ENCODE measurements at places on chromosomes 7 and 10. TPM values are rescaled to one million over a fixed set of nuclear protein-coding genes. Genes with fewer than 3 reads are reported as not detected.

GRCh38 chr7:14341200-14341775 lies 351.8 kb upstream of the ETV1 start:
- no peak for DNase-seq

DNA sequence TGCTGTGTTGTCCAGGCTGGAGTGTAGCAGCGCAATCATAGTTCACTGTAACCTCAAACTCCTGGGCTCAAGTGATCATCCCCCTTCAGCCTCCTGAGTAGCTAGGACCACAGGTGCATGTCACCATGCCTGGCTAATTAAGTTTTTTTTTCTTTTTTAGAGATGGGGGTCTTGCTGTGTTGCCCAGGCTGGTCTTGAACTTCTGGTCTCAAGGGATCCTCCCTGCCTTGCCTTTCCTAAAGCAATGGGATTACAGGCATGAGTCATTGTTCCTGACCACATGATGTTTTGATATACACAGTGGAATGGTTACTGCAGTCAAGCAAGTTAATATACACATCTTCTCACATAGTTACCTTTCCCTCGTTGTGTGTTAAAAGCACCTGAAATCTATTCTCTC lies 140.3 kb downstream of the GPR85 start:
- DNase-seq: no peak

DNA sequence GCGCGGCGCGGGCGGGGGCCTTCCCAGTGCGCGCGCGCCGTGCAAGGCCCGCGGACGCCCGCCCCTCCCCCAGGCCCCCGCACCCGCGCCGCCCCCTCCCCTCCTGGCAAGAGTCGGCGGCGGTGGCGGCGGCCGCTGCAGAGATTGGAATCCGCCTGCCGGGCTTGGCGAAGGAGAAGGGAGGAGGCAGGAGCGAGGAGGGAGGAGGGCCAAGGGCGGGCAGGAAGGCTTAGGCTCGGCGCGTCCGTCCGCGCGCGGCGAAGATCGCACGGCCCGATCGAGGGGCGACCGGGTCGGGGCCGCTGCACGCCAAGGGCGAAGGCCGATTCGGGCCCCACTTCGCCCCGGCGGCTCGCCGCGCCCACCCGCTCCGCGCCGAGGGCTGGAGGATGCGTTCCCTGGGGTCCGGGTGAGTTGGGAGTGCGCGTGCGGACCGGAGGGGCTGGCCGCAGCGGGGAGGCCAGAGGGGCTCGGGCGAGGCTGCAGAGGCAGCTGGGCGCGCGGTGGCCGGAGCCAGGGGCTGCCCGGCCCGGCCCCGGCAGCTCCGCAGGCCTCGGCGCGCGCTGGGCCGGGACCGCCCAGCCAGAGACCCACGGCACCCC lies at the start of gene BMPR1A:
TSS of gene BMPR1A (plus strand) at position 109 of the 602 bp plus-strand sequence. CDS start 119,400 bp downstream, outside the sequence.
- no peak for DNase-seq

VWC2 gene
- not detected for total RNA-seq

DNA sequence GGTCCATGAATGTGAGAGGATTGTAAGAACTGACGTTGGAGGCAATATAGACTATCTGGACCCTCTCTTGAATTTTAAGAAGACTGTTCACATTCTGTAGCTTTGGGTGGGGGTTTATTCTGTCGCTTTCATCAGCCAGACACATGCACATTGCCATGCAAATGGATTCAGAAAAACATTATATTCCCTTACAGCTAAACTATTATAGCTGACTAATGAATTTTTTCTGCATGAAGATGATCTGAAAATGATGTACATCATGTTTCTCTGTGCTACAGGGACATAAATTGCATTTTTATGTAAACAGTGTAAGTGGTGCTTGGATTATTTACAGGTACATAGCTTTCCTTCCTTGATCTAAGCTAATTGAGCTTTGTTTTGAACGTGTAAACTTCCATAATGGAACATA lies 1.5 kb downstream of the MET start:
- DNase-seq: no peak

GRCh38 chr10:86960003-86960862 lies 1.8 kb downstream of the SNCG start:
- DNase-seq: no peak

CNPY1 gene
- total RNA-seq: not detected

DNA sequence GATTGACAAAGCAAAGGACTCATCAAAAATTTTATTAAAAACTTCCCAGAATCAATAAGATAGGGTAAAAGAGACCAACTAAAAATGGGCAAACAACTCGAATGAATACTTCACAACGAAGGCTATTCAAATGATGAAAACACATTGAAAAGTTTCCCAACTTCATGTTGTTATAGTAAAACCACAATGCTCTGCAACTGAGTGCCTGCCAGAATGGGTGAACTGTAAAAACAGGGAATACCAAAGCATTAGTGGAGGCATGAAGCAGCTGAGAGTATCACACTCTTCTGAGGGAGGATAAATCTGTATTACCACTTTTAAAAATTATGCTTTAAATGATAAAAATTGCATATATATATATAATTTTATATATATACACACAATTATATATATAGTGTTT lies 1214.7 kb downstream of the SORCS3 start:
- DNase-seq: no peak

DNA sequence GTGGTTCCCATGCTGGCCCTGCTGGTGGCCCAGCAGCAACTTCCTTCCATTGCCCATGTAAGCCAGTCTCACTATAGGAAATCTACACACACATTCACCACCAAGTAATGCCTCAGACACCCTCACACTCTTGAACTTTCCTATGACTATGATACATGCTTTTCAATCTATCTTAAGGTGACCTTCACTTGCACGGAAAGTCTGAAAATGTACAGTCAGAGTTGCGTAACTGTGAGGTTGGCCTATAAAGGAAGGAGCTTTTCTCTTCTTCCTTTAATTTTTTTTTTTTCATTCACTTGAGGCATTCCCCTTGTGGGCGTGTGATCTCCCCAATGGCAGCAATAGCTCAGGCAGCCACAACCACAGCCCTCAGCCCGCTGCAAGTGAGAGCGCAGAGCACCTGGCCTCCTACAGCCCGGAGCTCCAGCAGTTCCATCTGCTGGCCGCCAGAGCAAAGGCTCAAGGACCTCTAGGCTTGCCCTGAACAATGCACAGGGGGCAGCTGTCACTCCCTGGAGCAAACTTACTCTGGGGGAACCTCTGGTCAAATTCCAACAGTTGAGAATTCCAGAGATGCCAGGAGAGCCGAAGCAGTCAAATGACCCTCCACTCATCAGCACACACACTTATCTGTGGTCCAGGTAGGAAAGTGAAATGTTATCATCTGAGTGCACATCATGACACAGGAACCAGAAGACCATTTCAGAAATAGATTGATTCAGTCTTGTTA lies 123.1 kb upstream of the ADO start:
- DNase-seq: peak; percentile 6

NEUROG3 gene
- not detected for total RNA-seq

GNG11 gene
- total RNA-seq: 1.7 TPM

ZNF425 gene
- 3.0 TPM for total RNA-seq

- no peak for DNase-seq
Measured at GRCh38 chr7:28836716-28837115, 121.4 kb downstream of the TRIL start.

DNA sequence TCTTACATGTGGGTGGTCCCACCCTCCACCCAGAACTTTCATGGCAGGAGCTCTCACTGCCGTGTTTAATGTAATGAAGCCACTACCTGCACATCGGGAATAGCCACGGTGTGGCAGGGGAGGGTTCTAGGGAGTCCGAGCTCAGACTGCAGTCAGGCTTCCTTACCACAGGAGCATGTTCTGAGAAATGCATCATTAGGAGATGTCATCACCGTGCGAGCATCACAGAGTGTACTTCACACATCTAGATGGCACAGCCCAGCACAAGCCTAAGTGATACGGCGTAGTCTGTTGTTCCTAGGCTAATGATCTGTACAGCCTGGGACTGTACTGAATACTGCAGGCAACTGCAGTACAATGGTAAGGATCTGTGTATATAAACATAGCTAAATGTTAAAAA lies 153.0 kb upstream of the LANCL2 start:
- DNase-seq: no peak

DNA sequence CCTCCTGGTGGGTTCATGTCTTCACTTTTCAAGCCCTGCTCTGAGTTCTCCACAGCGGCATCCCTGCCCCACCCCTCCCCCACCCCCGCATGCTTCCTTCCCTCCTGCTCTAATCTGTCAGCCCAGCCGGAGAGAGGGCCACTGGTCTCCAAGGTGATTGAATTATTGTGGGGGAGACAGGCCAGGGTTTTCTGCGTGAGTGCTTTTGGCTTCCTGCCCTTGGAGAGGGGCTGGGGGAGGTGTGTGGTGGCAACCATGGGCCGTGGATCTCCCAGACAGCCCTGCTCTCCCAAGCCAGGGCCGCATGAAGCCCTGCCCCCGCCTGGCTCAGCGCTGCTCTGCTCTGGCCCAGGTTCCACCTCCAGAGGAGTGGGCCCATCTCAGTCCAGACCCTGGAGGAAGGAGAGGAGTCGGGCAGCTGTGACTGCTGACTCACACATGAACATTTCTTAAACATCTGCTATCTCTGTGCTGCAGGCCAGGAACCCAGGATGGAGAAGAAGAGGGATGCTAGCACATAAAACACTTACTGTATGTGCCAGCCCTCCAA lies 109.9 kb downstream of the ZMIZ1 start:
- no peak for DNase-seq

DNA sequence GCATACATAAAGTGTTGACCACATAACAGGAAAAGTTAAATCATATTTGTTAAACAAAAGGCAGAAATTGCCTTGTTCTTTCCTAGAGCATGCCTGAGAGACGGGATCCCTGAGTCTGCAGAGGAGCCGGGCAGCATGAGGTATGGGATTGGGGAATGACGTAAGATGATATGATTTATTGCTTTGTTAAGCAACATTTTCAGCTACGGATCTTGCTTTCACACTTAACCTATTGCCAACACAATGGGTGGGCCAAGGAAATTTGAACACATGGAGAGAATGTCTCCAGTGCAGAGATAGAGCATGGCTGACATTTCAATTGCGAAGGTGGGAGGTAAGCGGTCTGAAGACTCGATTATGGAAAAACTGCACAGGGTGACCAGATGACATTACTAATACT lies 76.7 kb downstream of the EMX2 start:
- no peak for DNase-seq

SPAM1 gene
- total RNA-seq: not detected

DNA sequence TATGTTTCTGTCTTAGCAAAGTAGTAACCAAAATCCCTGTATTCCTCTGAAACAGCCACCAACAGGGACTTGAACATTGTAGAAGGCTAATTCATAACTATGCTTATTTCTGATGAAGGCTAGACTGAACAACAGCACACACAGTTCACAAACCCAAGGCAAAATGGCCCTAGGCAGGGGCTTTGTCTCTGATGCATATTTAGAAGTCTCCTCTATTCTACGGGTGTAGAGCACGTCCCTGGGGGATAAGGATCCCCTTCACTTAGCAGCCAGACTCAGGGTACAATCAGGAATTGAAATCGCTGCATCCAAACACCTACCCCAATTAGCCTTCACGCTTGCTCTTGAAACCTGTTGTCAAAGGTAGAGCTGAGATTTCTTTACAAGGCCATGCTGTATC lies 45.5 kb downstream of the FGFR2 start:
- no peak for DNase-seq

GRCh38 chr7:100642534-100642907 lies 1.2 kb upstream of the TFR2 start:
- DNase-seq: no peak

HPS1 gene
- 39.0 TPM for total RNA-seq

- DNase-seq: no peak
Measured at GRCh38 chr7:47000561-47000960, 581.4 kb downstream of the TNS3 start.

DNA sequence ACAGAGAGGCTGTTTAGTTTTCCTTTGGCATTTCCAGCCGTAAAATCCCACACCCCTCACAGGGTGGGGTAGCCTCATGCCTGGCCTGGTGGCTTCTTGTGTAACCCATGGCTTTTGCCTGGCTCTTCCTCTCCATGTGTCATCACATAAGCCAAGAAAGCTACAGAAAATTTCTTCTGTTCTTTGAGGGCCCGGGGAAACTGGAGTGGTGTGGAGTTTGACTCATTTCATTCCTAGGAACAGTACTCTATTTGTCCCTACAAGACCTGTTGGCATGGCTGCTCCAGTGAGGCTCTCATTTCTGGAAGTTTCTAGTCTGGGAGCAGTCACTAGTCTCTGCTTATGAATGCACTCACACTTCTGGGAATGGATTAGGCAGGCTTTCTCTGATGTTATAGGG lies 523.9 kb downstream of the SUGCT start:
- peak; percentile 44 for DNase-seq

- no peak for DNase-seq
Measured at GRCh38 chr7:4883372-4884144, at the start of gene RADIL. Gene RADIL (minus strand): TSS chr7:4883716. CDS start chr7:4878139, 5,577 bp downstream.

- no peak for DNase-seq
Measured at GRCh38 chr10:34606890-34607289, 208.2 kb downstream of the PARD3 start.

ENKUR gene
- total RNA-seq: 0.04 TPM

MRC1 gene
- not detected for total RNA-seq

GRCh38 chr7:111878785-111879184 lies 316.5 kb upstream of the IMMP2L start:
- DNase-seq: no peak

DNA sequence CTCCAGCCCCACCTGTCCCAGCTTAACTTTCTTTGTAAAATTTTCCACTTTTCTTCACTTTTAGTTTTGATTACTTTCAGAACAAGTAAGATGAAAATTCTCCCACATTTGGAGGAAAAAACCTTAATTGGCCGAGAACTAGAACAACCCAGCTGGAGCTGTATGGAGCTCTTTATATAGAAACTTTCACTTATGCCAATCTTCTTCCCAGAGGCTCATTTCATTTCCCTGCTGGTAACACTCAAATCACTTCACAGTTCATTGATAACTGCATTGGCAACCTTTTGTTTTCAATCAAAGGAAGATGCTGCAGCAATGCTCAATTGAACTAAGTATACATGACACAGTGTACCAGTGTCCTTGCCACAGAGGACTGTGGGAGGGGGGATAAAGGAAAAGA lies 176.2 kb upstream of the NOBOX start:
- no peak for DNase-seq

DNA sequence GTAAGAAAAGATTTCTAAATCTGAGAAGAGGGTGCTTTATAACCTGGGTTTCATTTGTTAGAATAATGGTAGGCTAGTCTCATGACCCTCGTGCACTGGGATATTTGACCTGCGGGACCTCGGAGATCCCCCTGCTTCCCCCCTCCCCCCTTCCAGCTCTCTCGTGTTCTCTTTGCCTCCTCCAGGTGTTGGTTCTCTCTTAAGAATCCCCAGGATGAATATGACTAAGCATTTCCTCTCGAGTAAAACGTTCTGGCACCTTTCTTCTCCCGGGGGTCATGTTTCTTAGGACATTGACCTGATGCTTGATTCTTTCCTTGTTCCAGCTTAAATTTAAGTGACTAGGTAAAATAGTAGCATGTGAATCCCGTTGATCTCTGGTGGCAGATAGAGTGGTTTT lies 71.2 kb downstream of the SHH start:
- no peak for DNase-seq

- no peak for DNase-seq
Measured at GRCh38 chr7:66638309-66639099, 9.8 kb downstream of the KCTD7 start.

GRCh38 chr7:14381306-14381705 lies 391.8 kb upstream of the ETV1 start:
- DNase-seq: peak; percentile 45
